ENCODE measurements at places on chromosomes 7 and 10. TPM values are rescaled to one million over a fixed set of nuclear protein-coding genes. Genes with fewer than 3 reads are reported as not detected.

Gene LGI1
- total RNA-seq = not detected

Gene CHAT
- not detected for total RNA-seq

Gene RARRES2
- total RNA-seq = not detected

Gene ZFYVE27
- total RNA-seq = 72.9 TPM

Gene INMT
- total RNA-seq = not detected

GRCh38 chr7:41277561-41277960 lies 425.3 kb downstream of the INHBA start:
- DNase-seq = no peak

DNA sequence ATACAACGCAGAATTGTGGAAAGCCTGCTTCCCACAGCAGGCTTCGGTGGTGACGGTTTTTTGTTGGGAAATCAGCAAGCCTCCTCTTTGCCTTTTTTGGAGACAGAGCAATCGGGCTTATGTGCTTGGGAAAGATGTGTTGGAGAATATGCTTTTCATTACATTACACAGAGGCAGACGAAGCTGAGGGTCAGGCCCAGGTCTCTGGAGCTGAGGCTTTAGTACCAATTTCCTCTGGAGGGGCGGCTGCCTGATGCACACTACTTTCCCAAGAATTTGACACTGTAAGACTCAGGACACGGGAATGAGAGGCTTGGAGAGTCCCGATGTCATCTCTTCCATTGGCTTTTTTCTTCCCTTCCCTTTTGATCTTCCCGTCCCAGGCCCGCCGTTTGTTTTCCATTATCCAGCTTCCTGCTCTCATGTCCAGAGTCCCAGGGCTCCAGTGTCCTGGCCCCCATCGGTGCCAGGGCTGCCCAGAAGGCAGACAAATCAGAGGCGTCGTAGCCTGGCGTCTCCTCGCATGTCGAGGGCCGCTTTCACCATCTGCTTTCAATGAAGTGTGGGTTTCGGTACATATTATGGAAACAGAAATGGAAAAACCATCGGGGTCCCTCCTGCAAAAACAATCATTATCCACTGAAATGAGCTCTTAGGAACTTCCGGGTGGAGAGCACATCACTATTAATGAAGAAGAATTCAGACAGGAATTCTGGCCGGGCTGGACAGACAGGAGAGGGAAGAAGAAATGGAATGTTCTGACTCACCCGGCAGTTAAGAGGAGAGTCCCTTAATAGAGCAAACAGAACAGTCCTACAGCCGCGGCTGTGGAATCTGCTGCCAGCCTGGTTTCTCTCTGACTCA lies 123.0 kb upstream of the JCAD start:
- DNase-seq = no peak

DNA sequence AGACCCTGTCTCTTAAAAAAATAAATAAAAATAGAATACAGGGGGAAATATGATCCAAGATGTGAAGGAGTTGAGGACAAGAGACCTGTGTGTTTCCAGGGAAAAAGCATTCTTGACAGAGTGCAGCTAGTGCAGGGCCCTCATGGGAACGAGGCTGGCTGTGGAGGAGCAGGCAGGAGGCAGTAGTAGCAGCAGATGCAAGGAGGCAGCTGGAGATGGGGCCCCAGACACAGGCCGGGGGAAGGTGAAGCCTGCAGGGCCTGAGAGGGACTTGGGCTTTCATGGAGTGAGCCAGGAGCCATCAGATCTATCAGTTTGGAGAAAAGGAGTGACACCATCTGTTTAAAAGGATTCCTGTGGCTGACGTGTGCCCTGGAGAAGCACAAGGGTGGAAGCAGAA lies 71.4 kb upstream of the ZNF438 start:
- no peak for DNase-seq

DNA sequence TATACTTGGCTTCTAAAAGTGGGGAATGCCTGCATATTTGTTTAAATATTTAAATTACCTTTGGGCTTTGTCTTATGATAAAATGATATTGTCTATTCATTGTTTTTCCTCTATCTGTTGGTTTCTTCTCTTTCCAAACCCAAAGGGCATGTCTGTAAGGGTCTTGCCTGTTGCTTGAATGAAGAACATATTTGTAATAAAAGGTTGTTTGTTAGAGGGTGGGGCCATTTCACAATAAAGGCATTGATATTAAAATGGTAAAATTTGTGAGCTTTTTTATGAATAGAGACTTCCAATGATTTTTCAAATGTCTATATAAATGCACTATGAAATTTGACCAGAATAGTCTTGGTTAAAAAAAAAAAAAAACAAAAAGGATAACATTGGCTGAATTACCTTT lies 105.2 kb downstream of the DKK1 start:
- DNase-seq = no peak

- DNase-seq = no peak
Measured at GRCh38 chr7:108239501-108240225, 109.5 kb upstream of the LAMB4 start.

- peak; percentile 64 for DNase-seq
Measured at GRCh38 chr7:22726345-22726906, 574 bp upstream of the IL6 start.

- DNase-seq = no peak
Measured at GRCh38 chr7:29044554-29044953, 86.4 kb upstream of the TRIL start.

Measured in CD8-positive, alpha-beta T cell (primary cell).